ENCODE measurements at places on chromosomes 5 and 9. TPM values are rescaled to one million over a fixed set of nuclear protein-coding genes. Genes with fewer than 3 reads are reported as not detected.

CDH9 gene
- not detected for total RNA-seq

LMX1B gene
- not detected for total RNA-seq

TRPM6 gene
- not detected for total RNA-seq

BICD2 gene
- total RNA-seq, result 16.8 TPM

SURF6 gene
- total RNA-seq, result 24.9 TPM

PKN3 gene
- total RNA-seq, result 10.7 TPM

ARL14EPL gene
- total RNA-seq, result not detected

GRCh38 chr5:56010431-56010830, 15.7 kb upstream of the IL6ST start:
- H3K27me3 ChIP-seq, result no peaks in the 10 kb centered on the region
- no peak overlapping the region for H3K4me3 ChIP-seq
- no peak for DNase-seq
- peaks cover 38% of the 10 kb centered on the region for H3K4me1 ChIP-seq
- H3K27ac ChIP-seq, result no peak overlapping the region
- H3K36me3 ChIP-seq, result no peaks in the 10 kb centered on the region

GRCh38 chr9:121453232-121453892, 46.3 kb downstream of the GGTA1 start:
- no peak for DNase-seq
- no peak overlapping the region for H3K27ac ChIP-seq
- peaks cover 20% of the 10 kb centered on the region for H3K27me3 ChIP-seq
- H3K4me3 ChIP-seq, result no peak overlapping the region

GRCh38 chr5:175729829-175730277, 72.0 kb downstream of the HRH2 start:
- no peak overlapping the region for H3K4me3 ChIP-seq
- no peak overlapping the region for H3K27ac ChIP-seq
- peaks cover 5% of the 10 kb centered on the region for H3K4me1 ChIP-seq
- H3K36me3 ChIP-seq, result no peaks in the 10 kb centered on the region

- H3K36me3 ChIP-seq, result no peaks in the 10 kb centered on the region
- H3K4me1 ChIP-seq, result peaks cover 3% of the 10 kb centered on the region
- peaks cover 10% of the 10 kb centered on the region for H3K27me3 ChIP-seq
- H3K27ac ChIP-seq, result no peak overlapping the region
- DNase-seq, result no peak
Observed at GRCh38 chr5:59366784-59367183, 526.7 kb downstream of the PDE4D start.

- DNase-seq, result peak; percentile 18
- H3K36me3 ChIP-seq, result peaks cover 2% of the 10 kb centered on the region
- H3K4me3 ChIP-seq, result no peak overlapping the region
- no peaks in the 10 kb centered on the region for H3K27me3 ChIP-seq
Observed at GRCh38 chr5:52738095-52738506, 49.6 kb upstream of the ITGA1 start.

- peaks cover 68% of the 10 kb centered on the region for H3K36me3 ChIP-seq
- H3K27me3 ChIP-seq, result no peaks in the 10 kb centered on the region
- H3K4me1 ChIP-seq, result peaks cover 46% of the 10 kb centered on the region
- H3K27ac ChIP-seq, result peak overlapping the region; percentile 32
- DNase-seq, result peak; percentile 41
Observed at GRCh38 chr5:72234265-72234700, 85.8 kb downstream of the MRPS27 start.

- no peaks in the 10 kb centered on the region for H3K27me3 ChIP-seq
- peak; percentile 25 for DNase-seq
- H3K4me3 ChIP-seq, result peak overlapping the region; percentile 51
- H3K4me1 ChIP-seq, result peaks cover 35% of the 10 kb centered on the region
- peak overlapping the region; percentile 90 for H3K27ac ChIP-seq
- H3K36me3 ChIP-seq, result peaks cover 29% of the 10 kb centered on the region
Observed at GRCh38 chr9:3398232-3398648, 127.6 kb downstream of the RFX3 start.

DNA sequence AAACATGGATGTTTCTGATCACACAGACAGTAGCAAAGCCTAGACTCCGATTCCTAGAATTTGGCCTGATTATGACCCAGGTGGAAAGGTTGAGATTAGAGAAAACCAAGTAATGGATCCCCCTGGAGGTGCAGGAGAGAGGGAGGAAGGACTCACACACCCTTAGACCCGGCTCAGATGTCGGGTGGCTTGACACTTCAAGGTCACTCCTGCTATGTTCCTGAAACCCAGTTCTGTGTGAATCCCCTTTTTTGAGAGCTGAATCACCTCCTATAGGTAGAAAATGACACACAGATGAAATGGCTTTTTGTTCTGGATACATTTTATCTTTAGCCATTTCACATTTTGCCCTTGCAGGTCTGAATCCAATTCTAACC, 192.8 kb downstream of the ARRDC3 start:
- H3K27ac ChIP-seq, result no peak overlapping the region
- H3K27me3 ChIP-seq, result peaks cover 6% of the 10 kb centered on the region
- no peaks in the 10 kb centered on the region for H3K4me1 ChIP-seq
- H3K4me3 ChIP-seq, result no peak overlapping the region
- DNase-seq, result no peak

GRCh38 chr9:86246752-86247161, 12.7 kb downstream of the C9orf153 start:
- H3K27me3 ChIP-seq, result peaks cover 5% of the 10 kb centered on the region
- H3K4me3 ChIP-seq, result no peak overlapping the region
- DNase-seq, result no peak
- H3K27ac ChIP-seq, result no peak overlapping the region

All from activated CD8-positive, alpha-beta T cell treated with anti-CD3 and anti-CD28 coated beads for 36 hours (primary cell).